Sigmoid colon (tissue), 7 donors: ENCODE measurements at places on chromosomes 13 and 19. TPM values are rescaled to one million over a fixed set of nuclear protein-coding genes. Genes with fewer than 3 reads are reported as not detected.

DNA sequence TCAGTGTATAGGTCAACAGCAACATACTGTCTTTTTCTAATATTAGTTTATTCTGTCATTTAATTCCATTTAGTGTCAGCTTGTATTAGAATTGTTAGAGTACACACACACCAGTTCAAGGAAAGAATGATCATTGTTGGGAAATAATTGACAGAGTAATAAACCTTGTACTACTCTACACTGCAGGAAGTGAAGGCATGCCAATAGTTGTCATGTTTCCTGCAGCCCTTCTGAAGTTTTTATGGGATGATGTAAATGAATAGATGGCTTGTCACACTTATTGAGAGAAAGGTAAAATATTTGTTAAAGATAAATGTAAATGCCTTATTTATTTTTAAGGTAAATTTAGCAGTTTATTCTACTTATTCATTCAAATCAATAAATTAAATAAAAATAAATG, 306.9 kb upstream of the KLHL1 start:
- DNase-seq = no peak

DNA sequence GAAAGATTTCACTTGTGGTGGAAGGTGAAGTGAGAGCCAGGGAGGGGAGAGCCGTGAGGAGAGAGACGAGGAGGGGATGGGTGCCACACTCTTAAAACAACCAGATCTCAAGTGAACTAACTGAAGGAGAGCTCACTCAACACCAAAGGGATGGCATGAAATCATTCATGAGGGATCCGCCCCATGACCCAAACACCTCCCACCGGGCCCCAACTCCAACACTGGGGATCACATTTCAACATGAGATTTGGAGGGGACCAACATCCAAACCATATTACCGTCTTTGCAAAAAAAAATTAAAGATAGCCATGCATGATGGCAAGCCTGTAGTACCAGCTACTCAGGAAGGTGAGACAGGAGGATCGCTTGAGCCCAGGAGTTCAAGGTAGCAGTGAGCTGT, 34.9 kb upstream of the POP4 start:
- DNase-seq = no peak

- DNase-seq = no peak
Measured at GRCh38 chr19:49409441-49410029, 13.7 kb downstream of the PTH2 start.

- DNase-seq = no peak
Measured at GRCh38 chr13:27138457-27139093, 33.0 kb downstream of the USP12 start.

DNA sequence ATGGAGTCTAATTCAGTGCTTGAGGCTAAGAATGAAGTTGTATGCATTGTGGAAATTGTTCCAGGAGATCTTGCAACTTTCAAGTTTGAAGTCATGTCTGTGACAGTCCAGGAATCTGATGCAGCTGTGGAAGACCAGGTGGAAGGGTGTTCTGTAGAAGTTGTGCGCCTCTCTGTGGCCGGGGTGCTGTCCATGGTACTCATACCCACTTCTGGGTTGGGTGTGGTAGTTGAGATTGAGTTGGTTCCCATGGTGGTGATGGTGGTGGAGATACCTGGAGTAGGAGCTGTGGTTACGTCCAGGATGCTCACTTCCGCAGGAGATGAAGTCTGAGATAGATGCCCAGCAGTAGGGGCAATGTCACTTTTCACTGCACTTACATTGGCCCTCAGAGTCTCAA, 44.3 kb downstream of the MUC16 start:
- no peak for DNase-seq

- no peak for DNase-seq
Measured at GRCh38 chr13:43797869-43798268, 11.1 kb upstream of the ENOX1 start.

- no peak for DNase-seq
Measured at GRCh38 chr19:1787116-1787515, 25.0 kb downstream of the ATP8B3 start.

DNA sequence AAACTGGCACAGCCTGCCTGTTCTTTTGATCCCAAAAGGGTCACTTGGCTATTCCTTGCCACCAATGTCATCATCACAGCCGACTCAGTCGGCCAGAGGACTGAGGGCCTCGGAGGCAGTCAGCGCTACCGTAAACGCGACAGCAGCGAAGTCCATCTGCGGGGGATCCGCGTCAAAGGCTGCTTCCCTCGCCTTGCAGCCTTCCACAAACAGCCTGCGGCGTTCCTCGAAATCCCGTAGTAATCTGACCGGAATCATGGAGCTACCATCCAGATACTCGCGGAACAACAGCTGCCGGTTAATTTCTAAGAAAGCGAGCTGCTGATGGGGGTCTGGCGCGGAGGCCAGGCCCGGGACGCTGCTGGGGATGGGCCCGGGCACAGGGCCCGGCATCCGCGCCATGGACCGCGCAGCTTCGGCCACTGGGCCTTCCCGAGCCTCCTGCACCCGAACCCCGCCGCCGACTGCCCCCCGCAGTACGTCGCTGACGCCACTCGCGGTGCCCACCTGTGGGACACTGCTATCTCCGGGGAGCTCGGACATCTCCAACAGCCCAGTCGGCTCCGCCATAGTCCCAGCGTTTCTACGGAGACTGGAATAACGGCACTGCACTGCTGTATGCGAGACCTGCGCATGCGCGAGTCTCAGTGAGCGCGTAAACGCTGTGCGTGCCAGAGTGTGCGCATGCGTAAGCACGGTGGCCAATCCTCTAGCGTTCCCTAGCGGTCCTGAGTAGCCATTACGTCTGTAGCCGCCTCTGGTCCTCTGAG, at the start of gene EID2B:
Gene EID2B, minus strand, starts transcription at position 620 of the 770 bp plus-strand sequence. Its CDS starts 50 bp downstream, at position 570.
- DNase-seq = peak; percentile 98

DNA sequence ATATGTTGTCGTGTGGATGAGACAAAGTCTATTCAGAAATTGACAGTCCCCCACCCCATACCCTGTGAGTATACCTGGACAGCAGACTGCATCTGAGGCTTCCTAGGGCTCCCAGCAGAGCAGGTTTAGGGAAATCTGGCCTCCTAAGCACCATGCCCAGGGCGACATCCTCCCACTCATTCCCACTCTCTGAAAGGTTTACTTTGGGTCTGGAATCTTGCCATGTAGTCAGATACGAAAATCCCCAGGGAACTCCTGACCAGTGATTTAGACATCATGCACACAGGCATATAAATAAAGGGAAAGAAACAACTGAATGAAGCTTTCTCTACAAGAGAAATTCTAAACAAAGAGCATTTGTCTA, 717 bp upstream of the NALCN start:
- no peak for DNase-seq

DNA sequence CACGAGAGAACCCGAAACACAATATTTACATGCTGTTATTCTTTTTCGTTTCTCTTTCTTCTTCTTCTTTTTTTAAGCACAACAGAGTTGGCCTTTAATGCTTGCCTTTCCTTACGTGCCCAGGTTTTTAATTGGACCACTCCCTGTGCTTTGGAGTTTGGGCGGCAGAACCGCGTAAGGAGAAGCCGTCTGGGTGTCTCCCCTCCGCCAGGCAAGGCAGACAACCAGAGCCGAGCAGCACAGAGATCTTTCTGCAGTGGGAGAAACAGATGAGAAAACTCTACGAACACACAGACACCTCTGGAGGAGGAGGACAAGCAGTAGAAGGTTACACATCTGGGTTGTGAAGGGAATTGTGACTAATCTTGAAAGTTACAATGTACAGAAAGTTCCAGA, 150.0 kb upstream of the UBL3 start:
- no peak for DNase-seq

DNA sequence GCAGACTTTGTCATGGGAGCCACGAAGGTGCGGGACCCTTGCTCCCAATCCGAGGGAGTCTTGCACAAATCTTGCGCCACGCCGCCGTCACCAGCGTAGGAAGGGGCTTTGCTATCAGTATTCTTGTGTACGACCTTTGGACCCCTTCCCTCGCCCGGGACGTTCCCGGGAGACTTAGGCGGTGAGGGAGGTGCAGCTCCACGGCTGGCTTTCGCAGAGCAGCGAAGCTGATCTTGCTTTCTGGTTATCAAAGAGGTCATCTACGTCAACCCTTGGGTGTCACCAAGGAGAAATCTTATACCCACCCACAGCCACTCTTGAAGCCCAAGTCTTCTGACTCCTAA, 583 bp downstream of the TECR start:
- DNase-seq = no peak

DNA sequence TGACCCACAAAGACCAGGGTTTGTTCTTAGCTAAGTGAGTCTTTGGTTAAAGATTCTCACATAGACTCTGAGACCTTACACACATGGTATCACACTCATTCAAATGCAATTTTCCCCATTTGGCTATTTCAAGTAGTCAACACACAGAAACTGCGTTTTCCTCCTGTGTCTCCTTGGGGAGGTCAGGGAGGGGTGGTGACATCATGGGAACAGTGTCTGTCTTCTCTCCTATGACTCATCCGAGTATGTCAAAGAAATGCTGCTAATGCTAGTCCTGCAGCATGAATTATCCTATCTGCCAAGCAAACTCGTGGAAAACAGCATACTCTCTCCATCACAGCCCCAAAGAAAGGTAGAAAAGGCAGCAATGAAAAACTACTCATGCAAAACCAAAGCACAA, 100.2 kb downstream of the ENOX1 start:
- DNase-seq = peak; percentile 77

DNA sequence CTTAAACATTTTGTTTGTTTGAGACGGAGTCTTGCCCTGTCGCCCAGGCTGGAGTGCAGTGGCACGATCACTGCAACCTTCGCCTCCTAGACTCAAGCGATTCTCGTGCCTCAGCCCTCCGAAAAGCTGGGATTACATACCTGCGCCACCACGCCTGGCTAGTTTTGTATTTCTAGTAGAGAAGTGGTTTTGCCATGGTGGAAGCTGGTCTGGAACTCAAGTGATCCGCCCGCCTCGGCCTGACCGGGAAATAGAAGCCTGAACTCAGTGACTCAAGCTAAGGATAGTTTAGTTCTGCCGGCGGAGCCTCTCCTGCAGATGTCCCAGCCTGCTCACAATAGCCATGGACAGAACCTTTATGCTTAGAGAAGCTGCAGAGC, 53.0 kb upstream of the ZNF254 start:
- peak; percentile 75 for DNase-seq

DNA sequence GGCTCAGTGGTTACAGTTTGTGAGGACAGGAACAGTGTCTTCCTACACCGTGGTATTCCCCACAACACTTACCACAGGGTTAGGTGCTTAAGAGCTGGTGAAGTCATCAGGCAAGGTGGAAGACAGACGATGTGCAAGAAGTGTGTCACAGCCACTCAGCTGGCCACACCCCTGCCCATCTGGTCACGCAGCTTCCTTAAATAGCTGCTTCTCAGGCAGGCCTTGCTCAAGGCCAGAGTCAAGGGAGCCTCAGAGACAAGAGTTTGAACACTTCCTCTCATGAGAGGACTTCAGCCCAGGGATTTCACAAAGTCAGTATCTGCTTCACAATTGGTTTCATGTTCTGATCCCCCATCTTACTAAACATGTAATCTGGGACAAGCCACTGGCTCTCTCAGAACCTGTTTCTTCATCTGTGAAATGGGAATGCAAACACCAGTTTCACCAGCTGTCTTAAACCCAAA, 80.3 kb upstream of the FRY start:
- DNase-seq = peak; percentile 72

DNA sequence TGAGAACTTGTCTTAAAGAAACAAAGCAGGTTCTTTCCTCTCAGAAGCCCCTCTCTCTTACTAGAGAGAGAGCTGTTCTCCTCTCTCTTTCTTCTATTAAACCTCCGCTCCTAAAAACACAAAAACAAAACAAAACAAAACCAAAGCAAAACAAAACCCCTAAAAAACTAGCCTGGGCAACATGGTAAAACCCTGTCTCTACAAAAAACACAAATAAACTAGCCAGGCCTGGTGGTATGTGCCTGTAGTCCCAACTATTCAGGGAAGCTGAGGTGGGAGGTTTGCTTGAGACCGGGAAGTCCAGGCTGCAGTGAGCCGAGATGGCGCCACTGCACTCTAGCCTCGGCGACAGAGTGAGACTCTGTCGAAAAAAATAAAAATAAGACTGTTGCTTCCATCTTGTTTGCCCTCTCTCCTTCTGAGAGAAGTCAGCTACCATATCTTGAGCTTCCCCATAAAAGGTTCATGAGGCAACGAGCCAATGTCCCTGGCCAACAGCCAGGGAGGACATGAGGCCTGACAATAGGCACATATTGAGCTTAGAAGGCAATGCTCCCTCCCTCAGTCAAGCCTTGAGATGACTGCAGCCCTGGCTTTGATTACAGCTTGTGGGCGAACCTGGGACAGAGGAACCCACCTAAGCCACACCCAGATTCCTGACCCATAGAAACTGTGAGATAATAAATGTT, 17.5 kb upstream of the FLT3 start:
- no peak for DNase-seq

- peak; percentile 87 for DNase-seq
Measured at GRCh38 chr19:41299755-41300089, 10.2 kb upstream of the CCDC97 start.

GRCh38 chr13:59901191-59901590, 262.5 kb downstream of the DIAPH3 start:
- DNase-seq = no peak

- no peak for DNase-seq
Measured at GRCh38 chr13:65342541-65343337, 1887.4 kb downstream of the PCDH9 start.

- DNase-seq = no peak
Measured at GRCh38 chr13:109401891-109402290, 384.5 kb downstream of the IRS2 start.

DNA sequence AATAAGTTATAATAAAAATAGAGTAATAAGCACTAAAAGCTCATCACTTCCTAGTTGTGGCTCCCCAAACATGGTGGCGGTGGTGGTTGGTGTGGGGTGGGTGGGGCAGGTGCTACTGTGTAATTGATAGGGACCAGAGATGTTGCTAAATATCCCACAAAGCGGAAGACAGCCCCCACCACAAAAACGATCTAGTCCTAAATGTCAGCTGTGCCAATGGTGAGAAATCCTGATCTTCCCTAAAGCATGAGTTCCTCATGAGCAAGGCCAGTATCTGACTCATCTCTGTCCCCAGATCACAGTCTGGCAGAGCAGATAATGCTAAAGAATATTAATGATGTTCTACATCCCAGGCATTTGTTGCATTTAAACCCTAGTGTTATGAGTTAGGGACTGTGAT, 1.9 kb upstream of the EDDM13 start:
- no peak for DNase-seq

DNA sequence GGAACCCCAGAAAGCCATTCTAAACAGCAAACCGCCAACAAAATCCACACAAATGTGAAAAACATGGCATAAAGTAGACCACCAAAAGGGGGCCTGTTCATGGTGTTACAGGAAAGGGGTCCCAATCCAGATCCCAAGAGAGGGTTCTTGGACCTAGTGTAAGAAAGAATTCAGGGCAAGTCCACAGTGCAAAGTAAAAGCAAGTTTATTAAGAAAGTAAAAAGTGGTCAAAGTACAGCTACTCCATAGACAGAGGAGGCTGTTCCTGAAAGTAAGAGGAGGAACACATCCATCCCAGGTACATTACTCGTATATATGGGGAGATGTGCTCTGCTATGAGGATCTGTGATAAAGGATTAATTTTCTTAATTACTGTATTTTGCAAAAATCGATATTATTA, 67.8 kb upstream of the SLC15A1 start:
- DNase-seq = no peak

Gene UBE2L5
- not detected for total RNA-seq

Gene MEIS3
- 19.4 TPM for total RNA-seq

Gene SLC15A1
- total RNA-seq = not detected

Gene GJB6
- total RNA-seq = not detected

Gene CEACAM7
- 1.1 TPM for total RNA-seq

Gene CD70
- total RNA-seq = not detected

Gene LILRA2
- 3.1 TPM for total RNA-seq

Gene SIGLEC14
- 5.6 TPM for total RNA-seq

Gene SELENOV
- not detected for total RNA-seq

Gene GRIN2D
- total RNA-seq = under 0.01 TPM

Gene ZFR2
- 0.71 TPM for total RNA-seq

Gene PRSS57
- total RNA-seq = not detected
